ENCODE measurements at places on chromosomes 5 and 9. TPM values are rescaled to one million over a fixed set of nuclear protein-coding genes. Genes with fewer than 3 reads are reported as not detected.

- DNase-seq = no peak
Measured at GRCh38 chr5:7869474-7870136, 657 bp downstream of the MTRR start.

DNA sequence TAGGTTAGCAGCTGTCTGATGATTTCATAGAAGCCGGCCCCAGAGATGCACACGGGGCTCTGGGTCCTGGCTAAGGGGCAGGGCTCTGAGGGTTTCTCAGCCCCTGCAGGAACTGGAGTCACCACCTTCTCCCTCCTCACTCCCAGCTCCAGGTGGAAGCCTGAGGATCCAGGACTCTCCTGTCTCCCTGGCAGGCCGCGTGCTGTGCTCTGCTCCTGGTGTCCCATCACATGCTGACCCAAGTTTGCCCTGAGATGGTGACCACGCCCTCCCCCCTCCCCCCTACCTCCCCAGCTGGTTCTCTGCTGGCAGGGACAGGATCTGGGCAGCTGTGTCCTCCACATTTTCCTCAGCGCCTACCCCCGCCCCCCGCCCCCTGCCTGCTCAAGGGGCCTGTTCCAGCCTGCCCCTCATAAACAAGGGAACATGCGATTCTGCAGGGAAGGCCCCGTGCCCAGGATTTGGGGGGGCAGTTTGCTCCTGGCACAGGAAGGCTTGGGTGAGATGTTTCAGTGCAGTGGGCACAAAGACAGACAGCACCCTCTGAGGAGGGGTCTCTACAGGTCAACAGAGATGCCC is 87.4 kb downstream of the PSD2 start:
- no peak for DNase-seq

DNA sequence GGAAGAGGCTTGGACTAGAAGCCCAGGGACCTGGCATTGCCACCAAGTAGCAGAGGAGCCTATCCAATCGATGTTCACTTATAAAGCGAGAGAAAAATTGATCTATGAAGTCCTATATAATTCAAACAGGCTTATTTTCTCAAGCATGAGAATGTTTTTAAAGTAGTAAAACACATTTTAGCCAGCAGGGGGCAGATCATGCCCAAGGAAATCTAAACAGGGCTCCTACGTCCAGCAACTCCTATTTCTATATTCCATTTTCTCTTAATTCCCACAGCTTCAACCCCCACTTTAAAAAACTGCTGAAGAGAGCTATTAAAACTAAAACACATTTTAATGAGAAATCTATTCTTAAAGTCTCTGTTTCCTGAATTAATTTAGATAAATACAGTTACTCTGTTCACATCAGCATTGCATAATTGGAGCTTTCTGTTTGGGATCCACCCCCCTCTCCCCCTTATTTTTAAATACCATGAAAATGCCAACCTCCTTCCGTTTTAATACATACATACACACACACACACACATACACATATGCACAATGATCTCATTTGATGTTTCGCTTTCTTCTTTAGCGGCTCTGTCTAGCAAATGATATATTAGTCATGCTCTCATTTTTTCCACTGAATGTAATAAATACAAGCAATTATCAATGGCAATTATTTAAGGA is 144.9 kb downstream of the MYO10 start:
- no peak for DNase-seq

DNA sequence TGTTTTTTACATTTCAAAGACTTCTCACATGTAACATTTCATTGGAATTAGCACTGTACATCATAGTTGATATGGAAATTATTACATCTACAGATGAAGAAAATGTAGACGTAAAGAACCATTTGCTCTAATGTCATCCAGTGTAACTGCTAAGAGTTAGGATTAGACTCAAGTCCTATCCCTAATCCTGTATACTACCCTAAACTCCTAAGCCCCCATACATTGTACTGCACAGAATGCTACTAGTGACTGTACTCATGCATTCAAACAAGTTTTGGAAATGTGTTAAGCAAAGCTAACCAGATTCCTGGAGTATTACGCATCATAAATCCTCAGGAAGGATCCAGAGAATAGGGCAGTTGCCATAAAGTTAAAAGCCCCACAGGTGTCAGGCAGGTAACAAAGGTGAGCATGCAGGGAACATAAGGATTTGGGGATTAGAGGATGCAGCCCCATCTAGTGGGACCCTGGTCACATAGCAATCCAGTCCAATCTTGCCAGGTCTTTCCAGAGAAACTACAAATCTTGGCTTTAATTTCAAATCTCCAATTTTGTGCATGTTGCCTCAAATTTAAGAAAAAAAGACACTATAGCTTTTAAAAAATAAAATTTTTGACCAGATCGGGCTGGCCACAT is 32.0 kb downstream of the HAVCR1 start:
- no peak for DNase-seq

GRCh38 chr5:78659714-78660113 is 11.1 kb upstream of the LHFPL2 start:
- DNase-seq = no peak

DNA sequence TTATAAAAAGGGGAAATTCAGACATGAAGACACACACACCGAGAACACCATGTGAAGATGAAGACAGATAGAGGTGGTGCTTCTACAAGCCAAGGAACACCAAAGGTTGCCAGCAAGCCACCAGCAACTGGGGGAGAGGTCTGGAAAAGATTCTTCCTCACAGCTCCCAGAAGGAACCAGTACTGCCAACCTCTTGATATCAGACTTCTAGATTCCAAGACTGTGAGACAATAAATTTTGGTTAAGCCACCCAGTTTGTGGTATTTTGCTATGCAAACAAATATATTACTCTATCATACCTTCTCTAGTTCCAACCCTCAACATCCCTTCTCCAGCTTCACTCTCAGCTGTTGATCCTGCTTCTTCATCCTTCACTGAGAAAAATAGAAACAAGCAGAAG is 451.1 kb downstream of the EBF1 start:
- no peak for DNase-seq

DNA sequence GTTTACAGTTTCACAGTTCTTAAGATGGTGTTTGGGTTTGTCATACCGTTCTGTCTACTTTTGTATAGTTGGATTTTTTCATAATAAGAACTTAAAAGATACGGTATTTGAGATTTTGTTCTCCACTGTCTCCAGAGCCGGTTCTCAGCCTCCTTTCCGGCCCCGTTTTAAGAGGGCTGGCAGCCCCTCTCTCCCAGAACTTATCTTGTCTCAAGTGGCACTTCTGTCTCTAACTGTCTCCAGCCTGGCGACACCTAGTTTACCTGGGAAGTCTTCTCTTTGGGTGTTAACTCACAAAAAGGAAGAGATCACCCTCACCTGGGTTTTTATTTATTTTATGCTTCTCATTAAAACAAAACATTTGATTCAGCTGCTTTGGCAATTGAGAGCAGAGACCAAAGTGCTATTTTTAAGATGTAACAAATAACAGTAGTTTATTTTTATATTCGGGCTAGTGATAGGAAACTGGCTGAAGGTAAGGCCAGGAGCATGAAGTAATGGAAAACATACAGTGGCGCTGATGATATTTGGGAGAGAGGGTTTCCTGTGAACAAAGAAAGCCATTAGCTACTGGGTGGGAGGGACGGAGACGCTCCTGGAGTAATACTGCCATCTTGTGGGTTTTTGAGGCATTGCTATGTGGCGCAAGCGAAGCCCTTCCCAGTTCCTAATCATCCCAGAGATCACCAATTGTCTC is 48.3 kb downstream of the ACER2 start:
- DNase-seq = peak; percentile 64

DNA sequence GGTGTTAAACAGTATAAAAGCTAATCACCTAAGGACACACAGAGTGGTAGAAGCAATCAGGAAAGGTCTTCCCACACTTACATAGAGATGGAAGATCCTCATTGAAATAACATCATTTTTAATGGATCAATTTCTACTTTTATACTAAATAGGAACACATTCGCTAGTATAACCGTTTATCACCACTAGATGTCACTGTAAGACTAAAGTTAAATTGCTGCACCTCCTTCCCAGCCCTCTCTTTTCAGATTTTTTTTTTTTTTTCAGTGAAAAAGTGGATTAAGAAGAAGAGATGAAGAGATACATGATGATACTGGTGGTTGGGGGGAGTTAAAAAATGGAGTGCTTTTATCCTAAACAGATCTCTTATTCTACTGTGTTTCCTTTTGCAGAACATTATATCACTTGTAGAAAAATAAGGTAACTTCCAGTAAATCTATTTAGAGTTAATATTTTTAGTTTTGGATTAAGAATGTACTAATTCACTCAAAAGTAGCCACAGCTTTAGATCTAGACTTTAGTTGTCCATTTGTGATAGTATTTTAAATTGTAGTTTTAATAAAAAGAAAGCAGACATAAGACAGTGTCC is 116.9 kb upstream of the ARRDC3 start:
- DNase-seq = no peak

- DNase-seq = no peak
Measured at GRCh38 chr9:21549251-21549765, 67.2 kb upstream of the IFNE start.

DNA sequence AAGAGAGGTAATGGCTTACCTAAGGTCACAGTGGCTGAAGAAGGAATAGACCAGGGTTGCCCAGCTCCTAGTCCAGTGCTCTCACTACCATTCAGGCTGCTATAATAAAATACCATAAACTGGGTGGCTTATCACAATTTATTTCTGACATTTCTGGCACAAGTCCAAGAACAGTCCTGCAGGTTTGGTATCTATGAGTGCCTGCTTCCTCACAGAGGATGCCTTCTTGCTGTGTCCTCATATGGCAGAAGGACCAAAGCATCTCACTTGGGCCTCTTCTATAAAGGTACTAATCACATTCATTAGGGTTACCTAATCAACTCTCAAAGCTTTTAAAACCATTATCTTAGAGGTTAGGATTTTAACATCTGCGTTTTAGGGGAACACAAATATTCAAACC is 17.2 kb downstream of the STARD4 start:
- no peak for DNase-seq

DNA sequence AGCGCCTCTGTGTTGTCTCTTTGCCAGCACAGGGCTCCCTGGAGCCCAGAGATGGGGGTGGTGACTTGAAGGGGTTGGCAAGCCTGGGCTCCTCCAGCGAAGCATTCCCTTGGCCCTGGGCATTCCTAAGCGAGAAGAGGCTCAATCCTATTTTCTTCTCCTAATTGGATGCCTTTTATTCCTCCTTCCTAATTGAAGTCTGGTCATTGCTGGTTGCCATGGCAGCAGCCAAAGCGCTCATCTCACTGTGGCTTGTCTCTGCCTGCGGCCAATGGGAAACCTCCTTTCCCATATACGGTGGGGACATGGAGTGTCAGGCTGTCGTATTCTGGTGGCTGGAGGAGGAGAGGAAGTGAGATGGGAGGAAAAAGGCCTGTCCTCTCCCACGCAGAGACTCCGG is 52.3 kb upstream of the RARS1 start:
- DNase-seq = peak; percentile 23

GRCh38 chr5:157454273-157454672 is 5.7 kb upstream of the NIPAL4 start:
- no peak for DNase-seq

GRCh38 chr9:4937446-4937845 is 47.6 kb upstream of the JAK2 start:
- DNase-seq = no peak

Gene TRAF1
- polyA plus RNA-seq = 5.6 TPM

Gene MYMK
- polyA plus RNA-seq = 0.22 TPM

Gene CAMK4
- polyA plus RNA-seq = 5.7 TPM
